ENCODE measurements at places on chromosomes 5 and 9.

- DNase-seq = no peak
Observed at GRCh38 chr9:133003671-133004090, 25.2 kb downstream of the GFI1B start.

DNA sequence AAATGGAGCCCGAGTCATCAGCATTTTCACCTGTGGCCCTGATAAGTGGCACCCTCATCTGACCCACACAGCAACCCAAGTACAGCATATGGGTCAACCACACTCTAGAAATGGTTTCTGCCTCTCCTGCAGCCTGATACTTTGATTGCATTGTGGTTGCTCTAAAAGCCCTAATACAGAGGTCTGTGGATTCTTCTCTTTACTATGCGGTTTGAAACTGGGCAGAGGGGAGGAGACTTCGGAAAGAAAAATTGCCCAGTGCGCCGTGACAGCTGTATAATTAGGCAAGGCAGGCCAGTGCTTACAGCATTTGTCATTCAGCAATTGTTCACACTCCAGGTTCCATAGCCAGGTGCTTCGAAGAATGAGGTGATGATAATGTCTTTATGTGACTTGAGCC lies 361.0 kb downstream of the NFIB start:
- DNase-seq = no peak

- no peak for DNase-seq
Observed at GRCh38 chr9:96449523-96449844, 485 bp upstream of the HABP4 start.

GRCh38 chr9:95138474-95138873 lies 179.0 kb downstream of the FANCC start:
- no peak for DNase-seq

- DNase-seq = no peak
Observed at GRCh38 chr5:45038366-45038987, 229.7 kb downstream of the MRPS30 start.

DNA sequence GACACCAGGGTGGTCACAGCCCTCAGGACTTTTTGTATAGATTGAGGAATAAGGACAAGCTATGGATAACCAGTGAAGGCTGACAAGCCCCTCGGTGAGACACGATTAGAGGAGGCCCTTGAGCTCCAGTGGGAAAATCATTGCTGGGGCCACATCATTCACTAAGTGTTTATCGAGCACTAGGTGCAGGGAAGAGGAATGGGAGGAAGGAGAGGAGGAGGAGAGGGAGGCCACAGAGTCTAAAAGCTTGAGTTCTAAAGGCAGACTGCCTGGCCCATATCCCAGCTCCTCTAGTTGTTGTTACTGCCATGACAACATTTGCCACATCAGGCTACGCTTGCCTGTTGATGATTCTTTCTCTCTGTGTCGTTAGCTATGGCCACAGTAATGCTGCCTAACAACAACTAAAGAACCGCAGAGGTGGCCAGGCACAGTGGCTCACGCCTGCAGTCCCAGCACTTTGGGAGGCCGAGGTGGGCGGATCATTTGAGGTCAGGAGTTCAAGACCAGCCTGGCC lies 37.6 kb downstream of the NKX2-5 start:
- DNase-seq = no peak

- no peak for DNase-seq
Observed at GRCh38 chr9:93092251-93092991, 3.6 kb upstream of the CARD19 start.

DNA sequence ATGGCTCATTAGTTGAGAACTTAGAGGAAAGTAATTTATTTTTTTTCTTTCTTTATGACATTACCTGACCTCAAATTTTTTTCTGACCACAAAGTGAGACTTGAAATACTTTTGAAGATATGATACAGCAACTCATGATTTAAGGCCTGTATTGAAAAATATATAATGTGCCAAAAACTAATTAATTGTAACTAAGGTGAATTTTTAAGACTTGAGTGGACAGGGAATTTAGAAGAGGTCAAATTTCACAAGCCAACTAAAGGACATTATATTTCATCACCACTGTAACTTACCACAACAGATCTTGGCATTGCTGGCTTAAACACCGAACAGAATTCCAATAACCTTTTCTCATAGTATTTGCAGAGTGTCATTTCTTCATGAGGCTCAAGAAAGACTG lies 1.8 kb downstream of the CCNH start:
- no peak for DNase-seq

- no peak for DNase-seq
Observed at GRCh38 chr5:164060786-164061355, 555.5 kb downstream of the MAT2B start.

GRCh38 chr9:79617395-79617794 lies 45.6 kb downstream of the TLE4 start:
- no peak for DNase-seq

- DNase-seq = no peak
Observed at GRCh38 chr9:74729136-74729695, 158.5 kb downstream of the TRPM6 start.

- no peak for DNase-seq
Observed at GRCh38 chr9:98944734-98945074, 997 bp downstream of the COL15A1 start.

- no peak for DNase-seq
Observed at GRCh38 chr9:118438810-118439209, 734.6 kb downstream of the TLR4 start.

GRCh38 chr9:116661037-116661954 lies 25.8 kb upstream of the TRIM32 start:
- DNase-seq = no peak

DNA sequence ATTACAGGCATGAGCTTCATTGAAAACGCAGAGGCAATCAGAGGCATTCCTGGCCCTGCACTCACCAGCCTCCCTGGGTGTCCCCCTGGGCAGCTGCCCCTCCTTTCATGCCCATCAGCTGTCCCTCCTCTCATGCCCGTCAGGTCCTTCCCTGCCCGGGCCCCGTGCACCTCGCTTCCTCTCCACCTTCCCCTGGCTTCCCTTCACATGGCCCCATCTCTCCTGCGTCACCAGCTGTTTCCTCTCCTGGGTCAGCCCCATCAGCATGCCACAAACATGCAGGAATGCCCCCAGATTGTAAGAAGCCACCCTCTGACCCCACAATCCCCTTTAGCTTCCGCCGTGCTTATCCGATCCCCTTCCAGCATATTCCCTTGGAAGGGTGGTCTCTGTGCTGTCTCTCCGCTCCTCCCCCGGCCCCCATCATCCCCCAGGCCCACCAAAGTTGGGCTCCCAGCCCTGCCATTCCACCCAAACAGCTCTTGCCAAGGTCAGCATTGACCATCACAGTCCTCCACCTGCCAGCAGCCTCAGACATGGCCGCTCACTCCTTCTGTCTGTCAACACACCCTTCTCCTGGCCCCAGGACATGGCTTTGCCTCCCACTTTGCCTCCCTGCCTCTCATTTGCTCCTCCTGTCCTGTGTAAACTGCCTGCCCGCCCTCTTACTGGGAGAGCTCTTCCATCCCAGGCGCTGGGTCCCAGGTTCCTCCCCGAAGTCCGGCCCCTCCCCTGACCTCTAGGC lies 98.6 kb upstream of the IER5L start:
- DNase-seq = no peak

GRCh38 chr9:97293207-97293721 lies 14.2 kb upstream of the CCDC180 start:
- DNase-seq = no peak

- DNase-seq = no peak
Observed at GRCh38 chr9:81824802-81825730, 103.2 kb upstream of the SPATA31D4 start.

- no peak for DNase-seq
Observed at GRCh38 chr5:96408210-96408777, 24.8 kb downstream of the PCSK1 start.

DNA sequence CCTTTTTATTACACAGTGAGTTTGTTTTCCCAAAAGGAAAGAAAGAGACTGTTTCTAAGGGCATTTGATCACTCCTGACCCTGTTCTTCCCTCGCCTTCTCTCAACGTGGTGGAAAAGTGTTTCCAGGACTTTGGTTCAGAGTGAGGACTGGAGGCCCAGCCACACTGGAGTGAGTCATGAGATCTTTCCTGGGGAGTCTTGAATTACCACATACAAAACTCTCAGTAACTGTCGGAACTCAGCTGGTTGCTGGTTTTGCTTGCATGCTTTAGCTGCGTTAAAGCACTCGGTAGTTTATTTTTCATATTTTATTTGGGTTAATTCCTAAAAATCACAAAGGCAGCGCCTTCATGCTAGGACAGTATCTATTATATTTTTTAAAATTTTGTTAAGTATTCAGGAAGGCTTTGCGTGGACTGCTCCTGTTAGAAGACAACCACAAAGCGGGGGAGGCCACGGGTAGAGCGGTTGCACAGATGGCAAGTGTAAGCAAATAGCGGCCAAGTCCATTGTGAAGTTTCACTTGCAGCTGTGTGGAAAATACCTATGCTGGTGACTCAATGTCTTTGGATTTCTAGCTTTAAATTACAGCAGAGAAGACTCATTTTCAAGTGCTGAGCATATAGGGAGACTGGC lies 77.7 kb downstream of the ARSB start:
- no peak for DNase-seq

DNA sequence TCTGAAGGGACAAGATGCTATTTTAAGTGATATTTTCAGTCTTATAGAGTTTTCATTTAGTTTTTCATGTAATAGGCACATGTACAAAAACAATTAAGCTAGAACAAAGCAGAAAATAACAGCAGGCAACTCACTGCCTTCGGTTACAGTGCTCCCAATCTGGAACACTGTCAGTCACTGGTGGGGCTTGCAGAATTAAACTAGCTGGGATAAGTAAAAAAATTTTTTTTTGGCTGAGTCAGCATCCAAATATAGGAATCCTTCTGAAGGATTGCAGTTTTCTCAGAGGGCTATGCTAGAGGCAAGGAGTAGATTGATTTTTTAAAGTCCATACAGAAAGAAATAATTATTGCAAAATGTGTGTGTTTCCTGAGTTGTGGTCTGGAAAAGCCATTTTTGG lies 250.2 kb upstream of the RFX3 start:
- no peak for DNase-seq

- no peak for DNase-seq
Observed at GRCh38 chr5:95152535-95152934, 132.4 kb downstream of the MCTP1 start.

DNA sequence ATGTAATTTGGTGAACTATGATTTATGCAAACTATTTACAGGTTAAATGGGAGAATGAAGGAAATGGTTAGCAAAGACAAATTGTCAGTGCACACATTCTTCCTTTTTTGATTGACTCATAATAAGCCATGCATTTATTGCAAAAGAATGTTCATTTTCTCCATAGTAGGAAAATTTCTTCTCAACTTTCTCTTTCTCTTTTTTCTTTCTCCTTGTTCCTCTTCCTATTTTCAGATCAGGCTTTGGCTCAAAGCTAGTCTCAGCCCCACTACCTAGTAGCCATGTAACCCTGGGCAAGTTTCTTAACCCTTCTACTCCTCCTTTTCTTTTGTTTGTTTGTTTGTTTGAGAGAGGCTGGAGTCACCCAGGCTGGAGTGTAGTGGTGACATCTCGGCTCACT lies 156.6 kb downstream of the PIK3R1 start:
- DNase-seq = no peak

- no peak for DNase-seq
Observed at GRCh38 chr9:76369583-76369982, 24.6 kb downstream of the RFK start.

- no peak for DNase-seq
Observed at GRCh38 chr5:169299663-169300467, 1.1 kb downstream of the SLIT3 start.

DNA sequence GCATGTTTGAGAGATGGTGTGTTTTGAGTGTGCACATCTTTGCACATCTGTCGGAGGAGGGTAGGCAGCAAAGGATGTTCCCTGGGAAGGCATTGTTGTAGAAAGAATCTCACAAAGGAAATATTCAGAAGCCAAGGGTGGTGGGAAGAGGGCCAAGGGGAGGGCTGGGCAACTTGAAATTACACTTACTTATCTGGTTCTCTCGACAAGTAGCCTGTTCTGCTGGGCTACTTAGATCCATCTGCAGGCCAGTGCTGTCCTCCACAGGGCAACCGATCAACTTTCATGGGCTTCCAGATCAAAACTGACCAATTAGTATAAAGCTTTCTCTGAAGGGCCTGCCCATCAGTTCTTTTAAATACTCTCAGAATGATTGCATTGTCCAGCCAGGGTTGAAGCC lies 495.2 kb downstream of the GADD45G start:
- DNase-seq = no peak

DNA sequence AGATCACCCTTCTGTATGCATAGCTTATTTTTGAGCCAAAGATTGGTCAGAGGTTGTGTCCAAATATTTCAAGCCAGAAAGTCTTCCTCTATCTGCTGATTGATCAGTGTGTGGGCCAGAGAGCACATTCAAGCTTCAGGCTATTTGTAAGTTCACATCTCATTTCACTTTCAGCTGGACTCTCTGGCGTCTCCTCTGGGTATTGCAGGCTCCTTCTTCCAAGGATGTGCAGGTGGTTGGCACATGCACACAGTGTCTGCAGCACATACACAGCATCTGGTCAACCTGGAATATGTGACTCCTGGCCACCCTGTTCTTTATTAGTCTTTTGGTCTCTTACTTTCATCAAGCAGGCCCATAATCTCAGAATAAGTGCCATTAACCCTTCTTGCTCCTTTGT lies 516.1 kb downstream of the ANXA1 start:
- no peak for DNase-seq

DNA sequence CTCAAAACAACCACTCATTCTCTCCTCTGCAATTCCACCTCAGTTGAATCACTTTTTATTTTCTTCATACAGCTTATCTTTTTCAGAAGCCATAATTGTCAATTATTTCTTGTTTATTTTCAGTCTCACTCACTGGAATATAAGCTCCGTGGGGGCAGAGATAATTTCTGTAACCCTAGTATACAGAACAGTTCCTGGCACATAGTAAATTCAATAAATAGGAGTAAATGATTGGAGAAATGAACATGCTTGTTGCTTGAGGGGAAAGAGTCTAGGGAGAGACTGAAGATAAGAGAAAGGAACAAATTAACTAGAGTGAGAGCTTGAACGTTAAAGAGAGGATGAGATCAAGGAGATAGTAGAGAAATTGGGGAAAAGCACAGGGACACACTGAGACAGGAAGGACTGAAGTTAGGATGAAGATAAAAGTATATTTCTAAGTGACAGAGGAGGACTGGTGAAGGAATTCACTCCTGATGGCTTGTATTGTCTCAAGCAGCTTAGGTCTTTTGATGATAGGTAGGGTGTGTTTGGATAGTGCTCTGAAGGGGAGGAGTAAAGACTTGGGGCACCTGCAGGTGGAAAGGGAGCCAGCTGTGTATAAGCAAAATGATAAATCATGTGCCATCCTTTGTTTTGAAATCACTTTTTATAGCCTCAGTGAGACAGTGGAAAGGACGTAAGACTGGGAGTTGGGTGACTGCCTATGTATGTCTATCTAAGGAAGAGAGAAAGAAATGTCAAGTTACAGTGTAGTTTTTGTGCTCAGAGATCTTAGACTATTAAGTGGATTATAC lies 2.2 kb downstream of the NAA35 start:
- no peak for DNase-seq
